ENCODE measurements at places on chromosomes 7 and 10.

GRCh38 chr10:4057725-4058513, 272.9 kb upstream of the KLF6 start:
- DNase-seq = no peak

DNA sequence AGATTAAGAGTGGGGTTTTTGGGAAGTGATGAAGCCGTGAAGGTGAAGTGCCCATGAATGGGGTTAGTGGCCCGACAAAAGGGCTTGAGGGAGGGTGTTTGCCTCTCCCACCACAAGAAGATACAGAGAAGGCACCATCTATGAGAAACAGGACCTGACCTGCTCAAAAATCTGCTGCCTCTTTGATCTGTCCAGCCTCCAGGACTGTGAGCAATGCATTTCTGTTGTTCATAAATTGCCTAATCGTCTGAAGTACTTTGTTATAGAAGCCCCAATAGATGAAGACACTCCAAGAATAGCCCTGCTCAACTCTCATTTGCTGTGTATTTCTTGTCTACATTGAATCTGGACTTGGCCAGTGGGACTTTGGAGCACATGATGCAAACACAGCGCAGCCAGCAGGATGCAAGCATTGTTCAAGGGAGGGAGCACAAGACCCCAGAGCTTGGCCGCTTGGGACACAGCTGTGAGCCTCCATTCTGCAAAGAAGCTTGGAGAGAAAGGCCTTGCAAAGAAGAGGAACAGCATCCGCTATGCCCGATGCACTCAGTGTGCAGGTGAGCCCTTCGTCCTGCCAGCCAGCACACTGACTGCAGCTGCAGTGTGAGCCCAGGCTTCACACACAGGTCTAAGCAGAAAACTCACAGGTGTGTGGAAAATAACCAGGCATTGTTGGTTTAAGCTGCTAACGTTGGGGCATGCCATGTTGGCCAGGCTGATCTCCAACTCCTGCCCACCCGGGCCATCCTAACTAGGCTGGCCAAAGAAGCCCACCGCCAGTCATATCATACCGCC, 73.2 kb upstream of the KLF6 start:
- peak; percentile 38 for DNase-seq

- peak; percentile 77 for DNase-seq
Observed at GRCh38 chr7:29102558-29103151, 43.7 kb downstream of the CPVL start.

- DNase-seq = peak; percentile 40
Observed at GRCh38 chr10:103276896-103277712, at the start of gene INA. Gene INA, plus strand, starts transcription at chr10:103277138. Its CDS starts 74 bp downstream, at chr10:103277212.

- DNase-seq = no peak
Observed at GRCh38 chr10:112141292-112141691, 42.3 kb downstream of the GPAM start.

DNA sequence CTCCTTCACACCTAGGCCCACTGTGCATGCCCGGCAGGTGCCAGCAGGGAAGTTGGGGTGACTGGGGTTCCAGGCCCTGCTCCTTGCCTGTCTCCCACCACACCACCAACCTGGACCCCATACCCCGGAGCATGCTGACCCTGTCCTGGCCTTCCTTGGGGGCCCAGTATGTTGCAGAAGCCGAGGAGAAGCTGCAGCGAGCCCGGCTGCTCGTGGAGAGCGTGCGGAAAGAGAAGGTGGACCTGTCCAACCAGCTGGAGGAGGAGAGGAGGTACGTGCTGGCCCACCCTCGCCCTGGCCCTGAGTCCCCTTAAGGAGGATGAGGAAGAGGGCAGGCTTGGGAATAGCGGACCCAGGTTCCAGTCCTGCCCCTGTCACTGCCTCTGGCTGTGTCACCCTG, 70.8 kb downstream of the CLIP2 start:
- DNase-seq = no peak

DNA sequence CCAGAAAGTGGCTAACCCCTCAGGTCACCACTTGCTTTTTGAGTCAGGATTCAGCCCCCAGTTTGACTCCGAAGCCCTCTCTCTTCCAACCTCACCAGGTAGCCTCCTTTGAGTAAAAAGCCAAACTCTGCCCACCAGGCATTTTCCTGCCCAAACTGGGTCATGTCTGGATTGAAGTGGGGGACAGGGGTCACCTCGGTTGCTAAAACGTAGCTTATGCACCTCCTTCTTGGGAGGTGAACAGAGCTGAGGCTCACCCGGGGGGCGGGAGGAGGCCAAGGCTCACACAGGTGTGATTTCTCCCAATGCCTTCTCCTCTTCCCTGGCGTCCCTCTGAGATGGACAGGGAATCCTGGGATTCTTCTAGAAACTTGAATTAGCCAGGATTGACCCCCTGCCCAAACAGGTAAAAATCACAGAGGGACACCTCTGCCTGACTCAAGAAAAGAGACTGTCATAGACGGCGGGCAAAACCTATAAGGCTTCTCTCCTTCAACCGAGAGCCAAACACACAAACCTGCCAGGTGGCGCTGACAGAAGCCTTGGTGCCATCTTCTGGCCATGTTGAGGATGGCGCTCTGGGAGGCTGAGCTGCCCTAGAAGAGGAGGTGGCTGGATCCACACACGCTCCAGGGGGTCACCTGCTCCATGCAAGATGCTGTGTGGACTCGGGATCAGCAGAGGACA, 51.6 kb downstream of the PRLHR start:
- peak; percentile 20 for DNase-seq

DNA sequence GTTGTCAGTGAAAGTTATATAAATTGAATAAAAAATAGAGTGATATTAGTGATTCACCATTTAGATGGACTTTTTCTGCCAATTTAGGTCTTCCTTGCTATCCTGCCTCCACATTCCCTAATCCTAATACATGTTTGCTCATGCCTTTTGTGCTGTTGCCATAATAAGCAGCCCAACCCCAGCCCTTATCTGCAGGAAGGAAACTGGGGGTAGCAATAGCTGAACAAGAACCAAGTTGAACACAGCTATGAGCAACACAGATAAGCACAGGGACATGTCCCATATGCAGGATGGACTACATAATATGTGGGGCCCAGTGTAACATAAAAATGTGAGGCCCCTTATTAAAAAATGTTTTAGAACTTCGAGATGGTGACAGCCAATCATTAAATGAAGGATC, 91.2 kb upstream of the AHR start:
- DNase-seq = peak; percentile 89

All from cardiac fibroblast (primary cell).